ENCODE measurements at places on chromosomes 11 and 22.

DNA sequence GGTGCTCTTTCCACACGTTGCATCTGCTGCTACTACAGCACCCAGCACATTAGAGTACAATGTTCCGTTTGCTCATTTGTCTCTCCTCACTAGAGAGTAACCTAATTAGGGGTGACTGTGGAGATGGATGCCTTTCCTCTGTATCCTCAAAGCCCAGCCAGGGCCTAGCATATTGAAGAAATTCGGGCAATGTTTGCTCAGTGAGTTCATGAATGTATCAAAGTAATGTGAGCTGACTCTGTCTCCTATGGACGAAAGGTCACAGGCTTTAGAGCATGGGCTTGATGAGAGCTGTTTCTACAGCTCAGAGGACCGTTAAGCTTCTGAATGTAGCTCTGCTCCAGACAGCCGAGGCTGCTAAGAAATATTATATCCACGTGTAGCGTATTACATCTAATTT lies 67.5 kb downstream of the C11orf58 start:
- DNase-seq = no peak

- no peak for DNase-seq
These were observed 8.2 kb downstream of the C11orf24 start for GRCh38 chr11:68263444-68264035.

GRCh38 chr22:43151251-43152002 lies at the start of gene TSPO:
TSS of gene TSPO (plus strand) at chr22:43151559. CDS start at chr22:43159239, 7,680 bp downstream.
- DNase-seq = peak; percentile 48

DNA sequence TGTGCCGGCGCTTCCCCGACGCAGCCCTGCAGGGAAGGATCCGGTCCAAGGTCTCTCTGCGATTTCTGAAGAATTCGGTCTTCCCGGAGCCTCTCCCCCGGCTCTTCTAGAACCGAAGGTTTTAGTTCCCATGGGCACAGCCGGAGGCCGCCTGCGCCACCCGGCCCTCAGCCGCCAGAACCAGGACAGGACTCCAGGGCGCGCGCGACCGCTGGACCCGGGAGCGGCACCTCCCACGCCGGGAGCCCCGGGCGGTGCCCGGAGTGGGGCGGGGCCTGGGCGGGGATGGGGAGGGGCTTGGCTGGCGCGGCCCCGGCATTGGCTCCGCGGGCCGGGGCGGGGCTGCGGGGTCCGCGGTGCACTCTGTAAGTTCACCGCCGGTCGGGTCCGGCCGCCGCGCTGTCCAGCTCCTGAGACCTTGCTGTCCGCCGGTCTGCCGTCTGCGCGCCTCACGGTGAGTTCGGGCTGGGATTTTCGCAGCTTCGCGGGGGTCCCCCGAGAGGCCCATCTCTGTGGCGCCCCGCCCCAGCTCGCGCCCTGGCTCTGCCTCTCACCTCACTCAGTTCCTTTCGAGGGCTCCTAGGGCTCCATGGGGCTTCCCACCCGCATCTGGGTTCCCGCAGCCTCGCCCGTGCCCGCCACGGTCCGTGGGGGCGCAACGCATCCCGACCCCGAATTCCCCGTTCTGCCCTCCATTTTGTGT lies at the start of gene CDC42EP2:
Gene CDC42EP2, plus strand, starts transcription at position 366 of the 703 bp plus-strand sequence. CDS start 6,033 bp downstream, outside the sequence.
- DNase-seq = peak; percentile 60

GRCh38 chr11:68999093-68999747 lies 13.8 kb downstream of the MRGPRF start:
- DNase-seq = no peak

- DNase-seq = no peak
These were observed 12.8 kb downstream of the GATD1 start for GRCh38 chr11:764322-765024.

DNA sequence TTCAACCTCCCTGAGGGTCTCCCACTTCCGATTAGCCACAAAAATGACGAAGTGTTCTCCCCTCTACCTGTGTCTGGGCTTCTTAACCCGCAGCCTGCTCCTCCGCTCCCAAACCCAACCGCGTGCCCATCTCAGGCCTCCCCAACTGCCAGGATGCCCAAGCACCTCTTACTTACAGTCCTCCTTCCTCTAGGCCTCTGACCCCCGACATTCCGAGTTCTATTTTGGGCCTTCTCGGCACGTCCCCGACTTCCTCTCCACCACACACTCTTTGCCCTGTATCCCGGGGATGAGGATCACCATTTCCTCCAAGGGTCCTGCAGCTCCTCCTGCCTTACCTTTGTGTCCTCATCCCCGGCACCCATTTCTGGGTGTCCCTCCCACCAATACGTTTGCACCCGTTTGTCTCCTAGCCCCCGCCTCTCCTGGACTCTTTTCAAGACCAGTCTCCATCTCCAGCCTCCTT lies 388 bp upstream of the MUS81 start:
- no peak for DNase-seq

DNA sequence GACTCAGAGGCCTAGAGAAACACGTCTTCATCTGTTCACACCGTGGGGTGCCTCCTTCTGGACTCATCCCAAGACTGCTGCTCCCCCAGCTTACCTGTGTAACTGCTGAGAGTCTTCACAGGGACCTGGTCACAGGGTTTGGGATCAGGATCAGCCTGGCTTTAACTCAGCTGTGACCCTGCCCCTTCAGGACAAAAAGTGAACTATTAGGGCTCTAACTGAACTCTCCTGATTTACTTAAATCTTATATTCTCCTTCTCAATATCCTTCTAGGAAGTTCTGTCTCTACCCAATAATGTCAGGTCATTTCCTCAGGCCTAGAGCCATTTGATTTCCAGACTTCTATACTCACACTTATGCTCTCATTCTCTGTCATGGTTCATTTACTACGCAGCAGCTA lies 108.4 kb downstream of the ZNF280B start:
- no peak for DNase-seq

- DNase-seq = no peak
These were observed 42.4 kb downstream of the BARX2 start for GRCh38 chr11:129418039-129418438.

GRCh38 chr11:105201166-105201565 lies 61.6 kb upstream of the CARD18 start:
- DNase-seq = no peak

DNA sequence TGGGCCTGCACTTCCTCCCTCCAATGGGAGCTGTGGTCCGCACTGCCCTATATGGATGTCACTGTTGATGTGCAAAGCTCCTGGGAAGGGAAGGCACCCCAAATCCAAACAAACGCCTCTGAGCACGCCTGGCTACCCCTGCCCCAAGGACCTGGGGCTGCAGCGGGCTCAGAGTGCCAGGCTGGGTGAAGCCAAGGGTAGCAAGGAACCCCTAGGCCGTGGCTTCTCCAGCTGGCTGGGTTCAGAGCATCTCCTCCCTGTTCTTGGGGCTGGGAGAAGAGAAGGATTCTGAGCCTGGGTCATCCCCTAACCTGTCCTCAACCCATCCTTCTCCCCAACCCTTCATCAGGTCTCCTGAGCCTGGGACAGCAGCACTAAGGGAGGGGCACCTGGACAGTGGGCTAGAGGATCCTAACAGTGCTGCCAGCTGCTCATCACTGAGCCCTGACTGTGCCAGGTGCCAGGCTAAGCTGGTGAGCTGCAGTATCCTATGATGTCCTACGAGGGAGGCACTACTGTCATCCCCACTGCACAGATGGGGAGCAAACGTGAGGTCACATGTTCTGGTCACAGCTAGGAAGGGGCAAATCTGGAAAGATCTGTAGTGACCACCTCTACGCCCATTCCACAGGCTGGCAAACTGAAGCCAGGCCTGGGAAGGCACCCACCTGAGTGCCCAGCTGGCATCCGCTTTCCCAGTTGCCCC lies 3.0 kb downstream of the SSTR3 start:
- no peak for DNase-seq

DNA sequence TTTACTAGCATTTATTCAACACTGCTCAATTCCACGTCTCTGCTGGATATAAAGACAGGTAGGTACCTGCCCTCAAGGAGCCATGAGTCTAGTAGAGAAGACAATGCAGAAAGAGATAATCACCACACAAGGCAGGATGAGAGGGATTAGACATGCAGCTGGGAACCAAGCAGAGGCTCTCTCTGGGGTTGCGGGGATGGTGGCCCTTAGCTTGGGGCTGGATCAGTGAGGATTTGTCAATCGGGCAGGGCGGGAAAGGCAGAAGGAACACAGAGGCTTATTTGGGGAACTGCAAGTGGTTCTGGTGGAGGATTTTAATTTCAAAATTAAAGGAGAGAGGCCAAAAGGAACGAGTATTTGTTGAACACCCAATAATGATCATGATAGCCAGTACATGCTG lies 8.5 kb upstream of the DMC1 start:
- no peak for DNase-seq

DNA sequence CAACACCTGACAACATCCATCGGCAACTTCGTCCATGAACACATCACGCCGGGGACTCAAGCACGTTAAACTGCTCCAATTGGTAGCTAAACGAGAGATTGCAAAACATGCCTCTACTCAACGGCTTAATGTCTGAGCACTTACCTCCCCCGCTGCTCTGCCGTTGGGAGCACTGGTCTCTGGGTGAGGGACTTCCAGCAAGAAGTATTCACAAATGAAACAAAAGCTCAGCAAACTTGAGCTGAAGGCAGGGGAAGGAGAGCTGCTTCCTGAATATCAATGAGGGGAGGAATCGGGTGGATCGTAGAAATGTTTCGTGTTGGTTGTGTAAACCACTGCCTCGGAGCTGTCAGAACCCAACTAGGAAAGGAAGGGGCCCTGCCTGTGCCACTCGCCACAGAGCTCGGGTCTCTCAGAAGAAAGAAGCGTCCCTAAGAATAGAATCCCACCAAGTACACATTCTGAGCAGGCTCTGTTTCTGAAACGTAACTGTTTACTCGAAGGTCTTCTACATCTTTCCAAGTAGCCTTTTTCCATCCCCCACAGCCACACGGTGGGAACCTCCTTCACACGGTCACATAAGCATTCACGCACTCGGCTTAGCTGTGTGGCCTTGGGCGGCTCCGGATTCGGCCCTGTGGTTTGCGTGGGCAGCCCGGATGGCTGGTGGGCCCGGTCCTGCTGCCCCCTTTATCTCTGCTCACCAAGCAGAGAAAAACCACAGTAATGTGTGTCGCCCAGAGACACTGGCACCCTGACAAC lies at the start of gene MLC1:
Gene MLC1, minus strand, starts transcription at position 216 of the 762 bp plus-strand sequence. CDS start 524 bp downstream, outside the sequence.
- no peak for DNase-seq

- DNase-seq = no peak
These were observed 42.5 kb downstream of the INSC start for GRCh38 chr11:15157181-15157580.

- DNase-seq = no peak
These were observed 25.6 kb downstream of the PTPN5 start for GRCh38 chr11:18766015-18766414.

- no peak for DNase-seq
These were observed 30.9 kb downstream of the MACROD1 start for GRCh38 chr11:64134963-64135362.

- no peak for DNase-seq
These were observed 83.6 kb downstream of the FEZ1 start for GRCh38 chr11:125412509-125412908.

GRCh38 chr22:38176170-38176741 lies 5.4 kb downstream of the PLA2G6 start:
- no peak for DNase-seq
